ENCODE measurements at places on chromosomes 7 and 10.

- DNase-seq, result no peak
Measured at GRCh38 chr7:78254726-78255055, 456.1 kb downstream of the PHTF2 start.

- DNase-seq, result no peak
Measured at GRCh38 chr10:69317175-69317604, 38.9 kb downstream of the HK1 start.

DNA sequence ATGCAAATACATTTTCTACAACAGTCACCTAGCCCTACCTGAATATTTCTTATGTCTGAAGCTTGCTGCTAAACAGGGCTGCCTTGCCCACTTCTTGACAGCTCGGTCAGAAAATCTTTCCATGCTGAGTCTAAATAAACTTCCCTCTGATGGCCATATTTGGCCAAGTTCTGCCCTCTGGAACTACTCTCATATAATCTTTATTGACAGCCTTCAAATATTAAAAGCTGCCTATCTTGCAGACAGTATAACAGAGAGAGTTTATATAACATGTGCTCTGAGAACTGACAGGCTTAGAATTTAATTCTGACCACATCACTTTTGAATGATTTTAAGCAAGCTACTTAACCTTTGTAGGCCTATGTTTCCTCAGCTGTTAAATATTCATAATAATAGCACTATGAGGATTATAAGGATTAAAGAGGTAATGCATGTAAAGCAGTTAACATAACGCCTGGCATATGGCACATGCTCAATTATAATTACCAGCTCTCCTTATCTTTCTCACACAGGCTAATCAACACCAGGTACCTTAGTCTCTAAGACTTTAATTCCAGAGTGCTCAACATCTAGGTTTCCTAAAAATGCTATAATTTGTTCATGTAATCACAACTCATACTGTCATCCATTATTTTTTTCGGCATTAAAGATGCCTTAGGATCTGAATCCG, 334.1 kb downstream of the HPSE2 start:
- no peak for DNase-seq

- DNase-seq, result no peak
Measured at GRCh38 chr7:8149222-8149621, 112.7 kb downstream of the ICA1 start.

GRCh38 chr7:132764762-132765161, 188.5 kb upstream of the PLXNA4 start:
- no peak for DNase-seq

DNA sequence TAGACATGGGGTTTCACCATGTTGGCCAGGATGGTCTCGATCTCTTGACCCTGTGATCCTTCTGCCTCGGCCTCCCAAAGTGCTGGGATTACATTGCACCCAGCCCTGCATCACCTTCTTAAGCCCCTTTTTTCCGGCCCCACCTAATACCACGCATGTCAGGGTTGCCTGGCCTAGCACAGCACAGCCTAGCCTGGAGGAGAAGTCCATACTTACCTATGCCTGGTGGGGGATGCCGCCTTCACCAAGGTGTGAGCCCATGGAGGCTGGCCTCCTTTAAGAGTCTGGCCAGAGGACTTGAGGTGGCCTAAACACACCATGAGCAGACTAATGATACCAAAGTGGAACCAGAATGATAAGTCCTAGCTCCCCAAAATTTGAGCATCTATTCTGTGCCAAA, 22.0 kb upstream of the CUX1 start:
- DNase-seq, result no peak

GRCh38 chr10:73032536-73032935, 64.1 kb downstream of the P4HA1 start:
- no peak for DNase-seq

GRCh38 chr7:133662276-133662675, 409.4 kb downstream of the EXOC4 start:
- DNase-seq, result no peak

GRCh38 chr7:151157645-151158329, 9.7 kb downstream of the GBX1 start:
- DNase-seq, result no peak

DNA sequence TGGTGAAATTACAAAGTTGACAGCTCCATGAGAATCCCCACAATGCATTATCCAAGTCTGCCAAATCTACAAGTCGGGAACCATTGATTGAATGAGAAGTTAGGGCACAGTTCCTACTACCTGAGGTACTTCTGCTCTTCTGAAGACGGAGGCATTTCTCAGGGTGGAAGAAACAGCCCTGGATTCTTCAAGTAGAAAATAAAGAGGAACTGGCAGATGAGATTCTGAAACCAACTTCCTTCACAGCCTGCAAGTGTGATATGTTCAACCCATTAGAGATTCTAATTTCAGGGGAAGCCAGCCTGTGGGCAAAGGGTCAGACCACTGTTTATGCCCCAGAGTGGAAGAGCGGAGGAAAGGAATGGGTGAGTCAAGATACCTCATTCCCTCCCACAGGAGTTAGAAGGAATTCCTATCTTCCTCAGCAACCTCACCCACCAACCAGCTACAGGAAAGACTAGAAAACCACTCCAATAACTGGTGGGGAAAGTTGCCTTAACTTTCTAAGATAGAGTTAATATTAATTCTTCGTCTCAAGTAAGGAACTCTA, 50.5 kb upstream of the BMPER start:
- no peak for DNase-seq

DNA sequence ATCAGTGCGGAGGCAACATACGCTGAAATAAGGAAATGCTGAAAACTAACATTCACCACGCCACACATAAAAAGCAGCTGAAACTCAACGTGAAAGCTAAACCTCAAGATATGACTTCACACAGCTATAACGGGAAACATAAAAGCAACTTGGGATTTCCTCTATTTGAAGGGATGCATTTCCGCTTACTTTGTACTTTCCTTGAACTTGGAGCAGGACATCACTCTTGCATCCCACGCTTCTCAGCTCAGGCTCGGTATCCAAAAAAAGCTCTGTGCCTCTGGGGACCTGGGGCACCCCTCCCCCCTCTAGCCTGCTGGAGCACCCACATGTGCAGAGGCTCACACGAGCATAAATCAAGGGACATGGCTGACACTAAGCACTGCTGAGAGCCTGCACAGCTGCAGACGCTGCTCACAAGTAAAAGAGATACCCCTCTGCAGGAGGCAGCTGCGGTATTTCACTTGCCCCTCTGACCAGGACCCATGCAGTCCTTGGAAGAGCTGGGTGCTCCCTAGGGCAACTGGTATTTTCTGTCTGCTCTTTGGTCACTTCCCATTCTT, 34.2 kb downstream of the PARD3 start:
- DNase-seq, result no peak

DNA sequence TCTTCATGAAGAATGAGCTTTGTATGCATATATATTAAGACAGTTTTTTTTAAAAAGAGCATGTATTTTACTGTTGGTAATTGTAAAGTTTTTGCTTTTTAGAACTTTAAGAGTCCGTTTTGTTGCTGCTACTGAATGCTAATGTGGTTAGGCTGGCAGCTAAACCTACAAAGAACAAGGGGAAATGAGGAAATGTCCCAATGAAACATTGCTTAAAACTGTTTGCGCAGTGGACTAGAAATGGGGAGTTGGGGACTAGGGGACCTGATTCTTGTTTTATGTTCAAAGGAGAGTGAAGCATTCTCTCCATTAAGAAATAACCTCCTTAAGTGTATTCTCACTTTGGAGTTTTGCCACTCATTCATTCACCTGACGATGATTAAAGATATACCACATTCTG, 5.7 kb downstream of the NRF1 start:
- no peak for DNase-seq

DNA sequence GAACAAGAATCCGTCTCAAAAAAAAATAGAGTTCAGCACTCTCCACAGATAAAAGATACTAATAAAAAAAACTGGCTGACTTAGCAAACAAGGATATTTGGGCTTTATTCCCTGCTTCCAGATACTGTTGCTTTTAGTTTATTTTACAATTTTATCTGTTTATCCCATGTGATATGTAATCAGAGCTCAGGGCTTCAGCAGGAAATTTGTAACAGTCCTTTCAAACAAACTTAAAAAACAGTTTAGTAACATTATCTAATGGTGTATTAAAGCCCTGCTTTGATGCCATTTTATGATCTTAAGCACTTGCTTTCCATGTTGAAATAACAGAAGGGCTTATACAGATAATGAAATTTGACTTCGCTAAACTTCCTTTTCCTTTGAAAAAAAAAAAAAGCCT, 28.1 kb downstream of the DCLRE1A start:
- DNase-seq, result no peak

DNA sequence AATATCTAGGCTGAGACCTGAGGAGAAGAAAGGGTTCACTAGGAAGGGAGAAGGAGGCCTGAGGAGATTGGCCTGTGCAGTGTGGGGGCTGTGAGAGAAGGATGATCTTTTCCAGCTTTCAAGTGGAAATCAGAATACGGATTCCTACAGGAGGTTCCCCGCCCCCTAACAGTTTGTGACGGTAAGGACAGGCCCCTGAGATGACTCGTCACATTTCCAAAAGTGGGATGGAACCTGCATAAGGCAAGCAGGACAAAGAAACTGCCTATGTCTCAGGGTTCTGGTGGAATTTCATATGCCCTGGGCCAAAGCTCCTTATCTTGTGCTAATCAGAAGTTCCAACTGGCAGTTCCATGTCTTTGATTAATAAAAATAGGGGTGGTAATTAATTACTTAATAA, 275.6 kb downstream of the SNX10 start:
- DNase-seq, result no peak

- DNase-seq, result no peak
Measured at GRCh38 chr7:44391746-44392617, 66.6 kb upstream of the CAMK2B start.

GRCh38 chr7:150943453-150943814, 34.7 kb downstream of the KCNH2 start:
- DNase-seq, result no peak

- DNase-seq, result no peak
Measured at GRCh38 chr7:130945411-130945811, 211.4 kb upstream of the KLF14 start.

DNA sequence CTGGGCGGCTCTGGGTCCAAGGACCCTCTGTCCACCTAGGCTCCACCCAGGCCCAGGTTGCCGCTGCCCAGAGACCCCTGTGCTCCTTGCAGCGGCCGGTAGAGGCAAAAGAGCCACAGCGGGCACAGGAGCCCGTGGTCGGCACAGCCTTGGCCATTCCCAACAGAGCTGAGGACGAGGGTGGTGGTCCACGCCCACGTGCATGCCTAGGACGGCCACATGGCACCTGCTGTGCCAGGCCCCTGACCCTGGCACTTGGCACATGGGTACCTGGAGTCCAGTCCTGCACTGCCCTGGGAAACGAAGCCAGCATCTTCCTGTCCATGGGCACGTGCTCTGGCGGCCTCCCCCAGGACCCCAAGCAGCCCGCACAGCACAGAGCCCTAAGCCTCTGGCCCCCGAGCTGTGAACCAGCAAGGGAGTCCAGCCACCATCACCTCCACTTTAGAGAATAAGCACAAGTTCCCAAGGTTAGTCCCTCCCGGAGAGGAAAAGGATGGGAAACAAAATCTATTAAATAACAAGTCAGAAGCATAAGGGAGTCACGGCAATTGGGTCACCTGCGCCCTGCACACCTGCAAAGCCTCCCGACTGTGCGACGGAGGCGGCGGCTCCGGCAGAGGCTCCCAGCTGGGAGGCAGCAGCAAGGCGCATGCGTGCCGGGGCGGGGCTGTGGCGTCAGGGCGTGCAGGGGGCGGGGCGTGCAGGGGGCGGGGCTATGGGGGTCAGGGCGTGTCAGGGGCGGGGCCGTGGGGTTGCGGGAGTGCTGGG, 59.1 kb downstream of the STK32C start:
- DNase-seq, result peak; percentile 23

DNA sequence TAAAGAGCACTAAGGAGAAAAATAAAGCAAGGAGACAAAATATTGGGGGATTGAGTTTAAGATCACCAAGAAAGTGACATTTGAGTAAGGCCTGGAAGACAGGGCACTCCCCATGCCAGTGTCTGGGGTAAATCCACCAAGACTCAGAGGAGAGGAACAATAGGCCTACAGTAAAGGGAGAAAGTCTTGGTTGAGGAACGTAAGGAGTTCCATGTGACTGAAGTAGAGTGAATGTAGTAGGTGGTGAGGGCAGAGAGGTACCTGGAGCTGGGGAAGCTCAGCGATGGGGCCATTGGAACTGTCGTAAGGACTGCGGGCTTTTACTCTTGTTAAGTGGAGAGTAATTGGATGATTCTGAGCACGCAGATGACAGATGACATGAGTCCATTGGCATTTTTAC, 69.4 kb downstream of the CPED1 start:
- no peak for DNase-seq

DNA sequence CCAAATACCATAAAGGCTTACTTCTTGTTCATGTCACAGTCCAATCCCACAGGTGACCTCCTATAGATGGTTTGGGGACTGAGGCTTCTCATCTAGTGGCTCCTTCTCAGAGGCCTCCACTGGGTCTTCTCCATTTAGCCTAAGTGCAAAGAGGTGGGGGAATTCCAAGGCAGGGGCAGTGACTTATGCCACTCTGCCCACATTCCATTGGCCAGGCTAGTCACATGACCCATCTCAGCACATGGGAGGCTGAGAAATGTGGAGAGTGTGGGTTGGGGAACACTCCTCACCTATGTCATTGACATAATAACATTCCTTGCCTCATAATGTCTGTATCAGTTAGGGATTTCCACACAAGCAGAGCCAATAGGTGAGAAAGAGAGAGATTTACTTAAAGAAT, 104.3 kb upstream of the PLXNA4 start:
- no peak for DNase-seq

DNA sequence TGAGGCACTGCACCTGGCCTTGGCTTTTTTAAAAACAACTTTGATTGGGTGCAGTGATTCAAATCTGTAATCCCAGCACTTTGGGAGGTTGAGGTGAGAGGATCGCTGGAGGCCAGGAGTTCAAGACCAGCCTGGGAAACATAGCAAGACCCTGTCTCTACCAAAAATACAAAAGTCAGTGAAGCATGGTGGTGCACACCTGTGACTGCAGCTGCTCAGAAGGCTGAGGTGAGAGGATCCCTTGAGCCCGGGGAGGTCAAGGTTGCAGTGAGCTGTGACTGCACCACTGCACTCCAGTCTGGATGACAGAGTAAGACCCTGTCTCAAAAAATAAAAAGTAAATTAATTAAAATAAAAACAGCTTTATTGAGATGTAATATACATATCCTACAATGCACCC, 84.9 kb downstream of the NPTX2 start:
- no peak for DNase-seq

- no peak for DNase-seq
Measured at GRCh38 chr7:112386619-112387018, 63.6 kb upstream of the IFRD1 start.

GRCh38 chr7:33559324-33559710, 346.0 kb upstream of the BMPER start:
- DNase-seq, result no peak

- DNase-seq, result no peak
Measured at GRCh38 chr10:103082683-103083082, 110.4 kb downstream of the NT5C2 start.
